ENCODE measurements at places on chromosomes 1 and 21. TPM values are rescaled to one million over a fixed set of nuclear protein-coding genes. Genes with fewer than 3 reads are reported as not detected.

DNA sequence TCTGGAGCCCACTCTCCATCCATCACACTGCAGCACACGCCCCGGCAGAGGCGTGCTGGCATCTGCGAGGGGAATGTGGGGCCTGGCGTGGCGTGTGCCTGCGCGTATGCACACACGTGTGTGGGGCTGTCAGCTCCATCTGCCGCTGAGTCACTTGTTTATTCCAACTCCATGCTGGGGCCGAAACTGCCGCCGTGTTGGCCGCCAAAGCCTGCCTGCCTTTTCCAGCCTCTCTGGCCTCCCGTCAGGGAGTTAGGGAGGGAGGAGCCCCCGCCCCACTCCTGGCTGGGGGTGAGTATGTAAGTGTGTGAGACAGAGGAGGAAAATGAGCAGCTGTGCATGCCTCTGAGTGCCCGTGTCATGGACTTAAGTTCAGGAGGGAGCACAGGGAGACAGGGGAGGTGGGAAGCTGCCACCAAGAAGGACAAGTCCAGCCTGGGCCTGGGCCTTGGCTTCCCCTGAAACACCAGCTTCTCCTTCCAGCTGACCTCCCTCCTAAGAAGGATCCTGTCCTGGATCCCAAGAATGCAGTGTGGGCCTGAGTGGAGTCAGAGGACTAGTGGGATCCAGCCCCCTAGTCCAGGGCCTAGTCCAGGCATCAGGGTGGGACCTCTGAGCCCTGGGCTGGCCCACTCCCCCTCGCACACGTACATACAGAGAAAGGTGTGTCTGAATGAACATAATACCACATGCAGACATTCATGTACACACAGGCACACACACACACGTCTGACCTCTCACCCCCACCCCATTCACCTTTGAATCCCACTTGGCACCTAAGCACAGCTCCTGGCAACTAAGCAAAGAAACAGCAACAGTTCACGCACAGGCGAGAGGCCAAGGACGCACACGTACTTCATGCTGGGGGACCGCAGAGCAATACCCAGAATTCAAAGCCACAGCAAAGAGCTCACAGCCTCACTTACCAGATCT is 24.7 kb downstream of the MEF2D start:
- peak; percentile 88 for DNase-seq

GRCh38 chr1:52191395-52191965 is 49.6 kb downstream of the ZFYVE9 start:
- no peak for DNase-seq

DNA sequence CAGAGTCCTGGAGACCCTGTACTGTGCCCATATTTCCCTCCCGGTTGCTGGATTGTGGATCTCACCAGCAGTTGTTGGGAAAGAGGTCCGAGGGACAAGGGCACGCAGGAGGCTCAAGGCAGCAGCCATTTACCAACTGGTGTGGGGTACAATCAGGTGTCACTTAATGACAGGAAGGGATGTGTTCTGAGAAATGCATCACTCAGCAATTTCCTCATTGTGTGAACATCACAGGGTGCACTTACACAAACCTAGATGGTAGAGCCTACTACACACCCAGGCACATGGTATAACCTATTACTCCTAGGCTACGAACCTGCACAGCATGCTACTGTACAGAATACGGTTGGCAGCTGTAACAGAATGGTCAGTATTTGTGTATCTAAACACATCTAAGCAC is 20.7 kb downstream of the SLC44A3 start:
- no peak for DNase-seq

The KANK4 gene
- 0.47 TPM for total RNA-seq

The MTFR1L gene
- total RNA-seq: 32.8 TPM

GRCh38 chr1:200150721-200151120 is 123.2 kb downstream of the NR5A2 start:
- DNase-seq: no peak

- no peak for DNase-seq
Measured at GRCh38 chr1:20100632-20101355, 18.5 kb downstream of the PLA2G2D start.

The GJA4 gene
- total RNA-seq: 3.4 TPM

The FAM151A gene
- total RNA-seq: not detected

The OR2T35 gene
- total RNA-seq: not detected

The CD244 gene
- total RNA-seq: not detected

The ZNF683 gene
- total RNA-seq: not detected

The GREM2 gene
- 7.0 TPM for total RNA-seq

The OXCT2 gene
- total RNA-seq: 0.47 TPM

DNA sequence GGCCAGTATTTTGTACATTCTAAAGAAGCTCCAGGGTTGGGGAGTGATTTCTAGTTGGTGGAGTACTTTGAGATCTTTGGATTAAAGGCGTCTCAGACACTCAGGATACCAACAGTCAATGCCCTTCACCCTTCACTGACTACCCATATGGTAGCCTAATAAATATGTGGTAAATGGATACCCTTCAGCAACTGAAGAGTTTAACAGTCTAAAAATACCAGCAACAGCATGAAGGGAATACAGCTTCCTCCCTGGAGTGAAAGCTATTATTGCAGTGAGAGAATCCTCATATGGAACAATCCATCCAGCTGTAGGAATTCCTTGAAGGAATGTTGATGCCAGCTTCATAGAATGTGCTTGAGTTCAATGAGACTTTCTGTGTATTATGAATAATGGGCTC is 26.8 kb downstream of the DNAJC11 start:
- DNase-seq: no peak

GRCh38 chr1:193229136-193229535 is 42.7 kb upstream of the B3GALT2 start:
- no peak for DNase-seq

The OR2T11 gene
- not detected for total RNA-seq

Measured in occipital lobe (tissue), 3 donors.